ENCODE measurements at places on chromosomes 6 and 20. TPM values are rescaled to one million over a fixed set of nuclear protein-coding genes. Genes with fewer than 3 reads are reported as not detected.

- H3K27me3 ChIP-seq = no peaks in the 10 kb centered on the region
- peaks cover 11% of the 10 kb centered on the region for H3K4me1 ChIP-seq
- H3K36me3 ChIP-seq = no peaks in the 10 kb centered on the region
- no peak overlapping the region for H3K4me3 ChIP-seq
Measured at GRCh38 chr6:33694401-33694931, 17.0 kb downstream of the UQCC2 start.

DNA sequence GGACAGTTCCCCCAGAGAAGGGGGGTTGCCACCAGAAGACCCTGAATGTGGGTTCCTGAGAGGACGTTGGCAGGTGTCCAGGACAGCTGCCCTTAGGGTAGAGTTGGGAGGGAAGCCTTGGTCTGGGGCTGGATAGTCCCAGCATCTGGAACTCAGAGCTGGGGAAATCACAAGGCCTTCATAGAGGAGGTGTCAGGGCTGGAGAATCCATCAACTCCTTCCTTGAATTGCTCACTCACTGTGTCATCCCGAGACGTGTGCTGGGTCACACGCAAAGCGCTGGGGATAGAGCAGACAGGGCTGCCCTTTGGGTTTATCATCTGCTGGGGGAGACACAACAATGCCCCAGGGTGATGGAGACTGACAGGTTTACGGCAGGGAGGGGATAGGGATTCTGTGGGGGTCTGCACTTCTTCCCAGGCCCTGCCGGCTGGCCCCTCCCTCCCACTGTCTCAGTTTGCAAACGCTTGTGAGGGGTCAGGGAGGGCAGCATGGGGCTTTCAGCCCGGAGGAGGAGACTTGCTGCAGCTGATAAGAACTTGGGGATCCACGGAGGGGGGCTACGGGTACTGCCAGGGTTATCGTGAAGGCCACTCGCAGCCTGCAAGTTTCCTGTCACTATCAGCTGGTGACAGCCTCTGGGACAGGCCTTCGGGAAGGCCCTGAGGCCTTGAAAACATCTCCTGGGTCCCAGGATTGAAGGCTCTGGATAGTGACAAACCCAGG is 18.6 kb downstream of the RBM38 start:
- peaks cover 6% of the 10 kb centered on the region for H3K4me1 ChIP-seq
- no peak overlapping the region for H3K4me3 ChIP-seq
- no peaks in the 10 kb centered on the region for H3K27me3 ChIP-seq
- H3K36me3 ChIP-seq = peaks cover 12% of the 10 kb centered on the region
- no peak overlapping the region for H3K27ac ChIP-seq

DNA sequence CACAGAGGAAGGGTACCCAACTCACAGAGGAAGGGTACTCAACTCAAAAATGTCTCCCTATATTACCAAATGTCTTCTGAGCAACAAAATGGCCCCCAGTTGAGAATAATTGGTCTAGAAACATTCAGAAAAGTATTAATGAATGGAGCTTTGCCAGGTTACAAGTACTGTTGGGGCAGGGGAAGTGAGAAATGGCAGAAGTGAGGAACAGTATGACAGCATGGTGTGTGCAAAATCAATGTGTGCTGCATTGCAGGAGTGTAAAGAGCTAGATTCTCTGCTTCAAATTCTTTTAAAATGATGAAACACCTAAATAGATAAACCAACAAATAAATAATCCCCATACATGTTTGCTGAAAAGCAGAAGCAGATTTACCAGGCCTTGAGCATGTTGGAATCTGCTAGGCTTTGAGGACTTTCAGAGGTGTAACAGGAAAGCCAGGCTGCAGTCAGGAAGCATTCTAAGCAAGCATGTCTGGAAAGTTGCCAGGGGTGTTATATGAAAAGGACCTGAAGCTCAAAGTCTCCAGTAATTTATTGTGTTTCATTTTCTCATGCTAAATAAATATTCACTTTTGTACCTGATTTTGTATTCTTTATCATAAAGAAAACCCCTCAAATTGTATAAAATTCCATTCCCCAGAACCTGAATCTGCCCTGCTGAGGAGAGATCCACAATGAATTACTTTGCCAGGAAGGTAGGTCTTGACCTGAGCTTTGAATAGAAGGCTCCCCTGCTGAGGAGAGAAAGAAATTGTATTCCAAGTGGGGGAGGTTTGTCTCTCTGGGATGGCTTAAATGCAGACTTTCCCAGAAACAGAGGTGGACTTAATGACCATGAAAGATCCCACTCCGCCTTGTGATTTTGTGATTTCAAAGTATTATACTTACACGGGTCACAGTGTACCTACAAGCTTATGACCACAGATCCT is 265.0 kb upstream of the MARCKS start:
- no peaks in the 10 kb centered on the region for H3K27me3 ChIP-seq
- no peaks in the 10 kb centered on the region for H3K36me3 ChIP-seq
- H3K27ac ChIP-seq = no peak overlapping the region
- DNase-seq = no peak
- H3K4me1 ChIP-seq = no peaks in the 10 kb centered on the region

- H3K4me3 ChIP-seq = no peak overlapping the region
- no peaks in the 10 kb centered on the region for H3K4me1 ChIP-seq
- H3K36me3 ChIP-seq = no peaks in the 10 kb centered on the region
- H3K27me3 ChIP-seq = no peaks in the 10 kb centered on the region
- no peak overlapping the region for H3K27ac ChIP-seq
Measured at GRCh38 chr6:5398530-5398929, 137.2 kb downstream of the FARS2 start.

- no peaks in the 10 kb centered on the region for H3K27me3 ChIP-seq
- DNase-seq = peak; percentile 94
- no peaks in the 10 kb centered on the region for H3K36me3 ChIP-seq
- H3K4me1 ChIP-seq = peaks cover 16% of the 10 kb centered on the region
- H3K4me3 ChIP-seq = no peak overlapping the region
Measured at GRCh38 chr6:10759884-10760329, 12.3 kb downstream of the TMEM14B start.

GRCh38 chr20:5741089-5741488 is 9.1 kb upstream of the SHLD1 start:
- H3K4me1 ChIP-seq = peaks cover 18% of the 10 kb centered on the region
- no peak overlapping the region for H3K27ac ChIP-seq
- H3K36me3 ChIP-seq = no peaks in the 10 kb centered on the region
- no peaks in the 10 kb centered on the region for H3K27me3 ChIP-seq

DNA sequence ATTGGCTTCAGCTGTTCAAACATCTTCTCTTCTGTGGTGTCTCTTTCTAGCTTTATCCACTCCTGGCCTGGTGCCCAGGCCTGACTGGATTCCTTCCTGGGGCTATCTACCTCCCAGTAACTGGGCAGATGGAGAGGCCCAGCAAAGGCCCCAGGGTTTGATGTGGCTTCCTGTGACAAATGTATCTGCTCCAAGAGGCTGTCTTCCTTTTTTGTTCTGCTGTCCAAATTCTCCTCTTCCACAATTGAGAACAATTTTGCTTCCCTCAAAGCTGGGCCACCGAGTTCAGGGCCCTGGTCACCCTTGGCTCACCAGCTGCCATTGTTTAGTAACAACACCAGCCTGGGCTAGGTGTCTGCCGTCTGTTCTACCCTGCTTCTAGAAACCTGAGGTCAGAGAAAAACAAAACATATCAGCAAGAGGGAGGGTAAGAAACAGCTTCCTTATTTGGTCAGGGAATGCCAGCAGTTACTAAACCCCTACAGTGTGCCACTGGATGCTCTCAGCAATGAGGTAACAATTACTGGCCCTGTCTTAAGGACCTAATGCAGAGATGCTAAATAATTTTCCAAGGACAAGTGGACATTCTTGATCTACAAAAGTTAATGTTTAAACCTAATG is 3.9 kb downstream of the ZFP57 start:
- no peaks in the 10 kb centered on the region for H3K4me1 ChIP-seq
- H3K27me3 ChIP-seq = no peaks in the 10 kb centered on the region
- no peak overlapping the region for H3K4me3 ChIP-seq
- DNase-seq = no peak
- H3K27ac ChIP-seq = no peak overlapping the region

GRCh38 chr6:158417760-158418098 is 105.5 kb downstream of the TULP4 start:
- peak; percentile 30 for DNase-seq
- no peaks in the 10 kb centered on the region for H3K36me3 ChIP-seq
- no peaks in the 10 kb centered on the region for H3K4me1 ChIP-seq
- H3K4me3 ChIP-seq = no peak overlapping the region
- H3K27ac ChIP-seq = no peak overlapping the region

DNA sequence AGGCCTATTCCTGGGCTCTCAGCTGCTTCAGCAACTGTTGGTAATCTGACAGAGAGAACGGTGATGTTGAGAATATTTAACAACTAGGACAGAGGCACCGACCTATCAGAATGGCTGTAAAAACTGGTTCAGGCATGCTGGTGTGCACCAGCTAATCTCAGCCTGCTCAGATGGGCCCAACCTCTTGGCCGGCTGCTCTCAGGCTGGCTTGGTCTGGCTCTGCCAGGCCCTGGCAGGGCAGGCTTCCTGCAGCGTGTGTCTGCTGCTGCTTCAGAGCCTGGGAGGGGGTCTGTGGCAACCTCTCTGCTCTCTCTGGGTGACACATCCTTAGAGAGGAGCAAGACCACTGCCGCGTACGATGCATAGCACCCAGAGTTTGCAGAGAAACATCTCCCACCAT is 4.8 kb downstream of the SLC2A12 start:
- DNase-seq = no peak
- H3K4me1 ChIP-seq = no peaks in the 10 kb centered on the region
- H3K27ac ChIP-seq = no peak overlapping the region
- H3K4me3 ChIP-seq = no peak overlapping the region
- no peaks in the 10 kb centered on the region for H3K27me3 ChIP-seq

GRCh38 chr6:119497988-119498727 is 148.6 kb upstream of the MAN1A1 start:
- H3K4me3 ChIP-seq = no peak overlapping the region
- H3K4me1 ChIP-seq = no peaks in the 10 kb centered on the region
- no peaks in the 10 kb centered on the region for H3K36me3 ChIP-seq
- H3K27me3 ChIP-seq = no peaks in the 10 kb centered on the region
- no peak overlapping the region for H3K27ac ChIP-seq

GRCh38 chr20:61925555-61926252 is 140.0 kb downstream of the TAF4 start:
- H3K4me3 ChIP-seq = no peak overlapping the region
- no peak overlapping the region for H3K27ac ChIP-seq

GRCh38 chr6:116314218-116314617 is 34.5 kb upstream of the TSPYL1 start:
- no peak overlapping the region for H3K4me3 ChIP-seq
- no peak for DNase-seq
- H3K27ac ChIP-seq = no peak overlapping the region
- H3K4me1 ChIP-seq = peaks cover 44% of the 10 kb centered on the region

DNA sequence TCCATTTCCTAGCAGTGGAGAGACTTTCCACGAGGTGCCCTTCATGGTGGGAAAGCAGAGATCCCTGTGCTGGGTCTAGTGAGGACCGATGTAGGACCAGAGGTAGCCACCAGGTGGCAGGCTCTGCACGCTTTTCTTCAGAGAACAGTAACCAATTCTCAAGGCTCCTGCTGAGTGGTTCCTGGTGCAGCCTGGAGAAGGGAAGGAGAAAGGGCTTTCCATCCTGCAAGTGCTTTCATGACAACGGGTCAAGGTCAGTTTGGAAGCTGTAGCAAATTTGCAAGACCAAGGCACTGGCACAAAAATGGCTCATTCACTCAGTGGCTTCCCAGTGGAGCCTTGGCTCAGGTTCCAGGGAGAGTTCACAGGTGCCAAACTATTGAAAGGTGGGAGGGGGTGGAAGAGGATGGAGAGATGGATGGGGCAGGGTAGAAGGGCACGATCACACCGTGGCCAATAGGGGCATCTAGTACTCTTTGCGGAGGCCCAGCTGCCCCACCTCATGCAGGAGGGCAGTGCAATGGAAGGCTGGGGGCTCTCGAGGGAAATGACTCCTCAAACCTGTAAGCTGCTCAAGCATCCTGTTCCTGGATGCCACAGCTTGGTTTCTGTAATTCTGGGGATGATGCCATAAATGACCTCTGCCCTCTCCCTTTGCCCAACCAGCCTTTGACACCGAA is 25.5 kb upstream of the KCNK16 start:
- peak; percentile 91 for DNase-seq
- no peak overlapping the region for H3K4me3 ChIP-seq
- no peaks in the 10 kb centered on the region for H3K36me3 ChIP-seq
- H3K27ac ChIP-seq = no peak overlapping the region
- H3K4me1 ChIP-seq = no peaks in the 10 kb centered on the region
- no peaks in the 10 kb centered on the region for H3K27me3 ChIP-seq

DNA sequence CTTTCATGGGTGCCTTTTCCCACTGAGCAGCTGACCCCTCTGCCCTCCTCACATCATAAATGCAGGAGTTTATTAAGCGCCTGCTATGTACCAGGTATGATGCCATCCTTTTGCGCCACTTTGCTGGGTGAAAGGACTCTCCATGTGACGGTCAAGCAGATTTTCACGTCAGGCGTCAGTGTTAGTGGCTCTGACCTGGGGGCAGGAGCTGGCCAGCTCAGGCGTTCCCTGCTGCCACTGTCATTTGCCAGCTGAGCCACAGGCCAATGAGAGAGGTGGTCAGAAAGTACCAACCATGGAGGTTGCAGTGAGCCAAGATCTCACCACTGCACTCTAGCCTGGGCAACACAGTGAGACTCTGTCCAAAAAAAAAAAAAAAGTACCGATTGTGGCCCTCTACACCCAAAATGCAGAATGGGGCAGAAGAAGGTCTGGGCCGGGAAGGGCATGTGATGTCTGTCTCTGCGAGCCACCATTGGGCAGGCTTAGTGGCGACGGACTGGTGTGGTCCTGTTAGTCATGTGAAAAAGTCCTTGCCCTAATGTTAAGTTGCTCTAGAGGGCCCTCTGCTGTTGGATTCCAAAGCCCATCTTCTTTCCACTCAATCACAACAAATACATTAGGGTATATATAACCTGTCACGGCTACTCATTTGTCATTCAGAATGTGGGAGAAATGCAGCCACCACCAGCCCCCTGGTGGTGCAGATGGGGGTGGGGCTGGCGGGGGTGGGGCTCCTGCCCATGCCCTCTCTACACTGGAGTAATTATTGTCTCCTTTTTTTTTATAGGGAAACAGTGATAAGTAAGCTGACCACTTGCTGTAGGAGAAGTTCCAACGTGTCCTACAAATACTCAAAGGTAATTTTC is 18.4 kb upstream of the SLC22A1 start:
- no peaks in the 10 kb centered on the region for H3K27me3 ChIP-seq
- no peak for DNase-seq
- no peak overlapping the region for H3K27ac ChIP-seq
- no peaks in the 10 kb centered on the region for H3K4me1 ChIP-seq
- H3K4me3 ChIP-seq = no peak overlapping the region

The GFRA4 gene
- not detected for total RNA-seq

The RPL7L1 gene
- total RNA-seq = 93.3 TPM

The PROKR2 gene
- not detected for total RNA-seq

The AAR2 gene
- total RNA-seq = 50.4 TPM

The IL20RA gene
- total RNA-seq = 15.2 TPM

The CABLES2 gene
- total RNA-seq = 5.4 TPM

The TNF gene
- 1.8 TPM for total RNA-seq

The ISM1 gene
- 0.17 TPM for total RNA-seq

The NHLRC1 gene
- total RNA-seq = 3.1 TPM

The FGD2 gene
- total RNA-seq = 117 TPM

The THEMIS gene
- 0.54 TPM for total RNA-seq

The NTSR1 gene
- total RNA-seq = not detected

The ADGRF1 gene
- total RNA-seq = 0.25 TPM

Data from adrenal gland (tissue), 19 donors.